ENCODE measurements at places on chromosomes 2 and 18.
A peak's percentile ranks its signal among the peaks of the same experiment; 100 is the strongest.

GRCh38 chr2:46351750-46352138 is 54.5 kb downstream of the EPAS1 start:
- no peak for DNase-seq

GRCh38 chr18:70454704-70455322 is 166.0 kb downstream of the SOCS6 start:
- no peak for DNase-seq

DNA sequence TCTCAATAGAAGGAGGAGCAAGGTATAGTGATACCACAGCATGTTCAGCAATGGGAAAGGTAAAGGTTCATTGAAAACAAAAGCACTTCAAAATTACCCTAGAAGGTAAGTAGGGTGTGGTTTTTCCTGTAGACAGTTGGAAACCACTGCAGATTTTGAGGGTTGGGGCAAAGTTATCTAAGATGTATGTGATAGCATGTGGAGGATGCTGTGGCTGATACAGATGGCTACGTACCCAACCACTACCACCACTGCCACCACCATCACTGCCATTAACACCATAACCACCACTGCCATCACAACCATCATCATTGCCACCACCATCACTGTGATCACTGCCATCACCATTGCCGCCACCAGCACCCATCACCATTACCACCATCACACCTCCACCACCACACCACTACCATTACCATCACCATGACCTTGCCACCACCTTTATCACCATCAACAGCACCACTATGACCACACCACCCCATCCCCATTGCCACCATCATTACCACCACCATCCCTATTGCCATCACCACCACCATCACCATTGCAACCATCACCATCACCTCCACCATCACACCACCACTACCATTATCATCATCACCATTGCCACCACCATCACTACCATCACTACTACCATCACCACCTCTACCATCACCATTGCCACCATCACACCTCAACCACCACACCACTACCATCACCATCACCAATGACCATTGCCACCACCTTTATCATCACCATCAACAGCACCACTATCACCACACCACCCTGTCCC is 3.7 kb downstream of the TMSB10 start:
- peak; percentile 46 for DNase-seq

GRCh38 chr2:239971115-239971514 is 54.0 kb downstream of the NDUFA10 start:
- DNase-seq: no peak

GRCh38 chr18:25832001-25832604 is 258.3 kb downstream of the SS18 start:
- no peak for DNase-seq

DNA sequence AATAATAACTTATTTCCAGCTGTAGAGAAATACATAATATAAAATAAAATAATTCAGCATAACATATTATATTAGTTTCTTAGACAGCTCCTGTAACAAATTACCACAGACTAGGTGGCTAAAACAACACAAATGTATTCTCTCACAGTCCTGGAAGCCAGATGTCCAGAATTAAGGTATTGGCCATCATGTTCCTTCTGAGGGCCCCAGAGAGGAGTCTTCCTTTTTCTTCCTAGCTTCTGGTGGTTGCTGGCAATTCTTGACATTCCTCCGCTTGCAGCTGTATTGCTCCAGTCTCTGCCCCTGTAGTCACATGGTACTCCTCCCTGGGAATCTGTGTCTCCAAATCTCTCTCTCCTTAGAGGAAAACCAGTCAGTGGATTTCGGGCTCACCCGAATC is 146.8 kb downstream of the RBM43 start:
- DNase-seq: no peak

- peak; percentile 95 for DNase-seq
Measured at GRCh38 chr2:238239863-238240756, at the start of gene HES6. TSS of gene HES6 (minus strand) at chr2:238240038. CDS start at chr2:238239905, 133 bp downstream.

GRCh38 chr18:58887613-58887963 is 22.9 kb downstream of the ZNF532 start:
- DNase-seq: no peak

DNA sequence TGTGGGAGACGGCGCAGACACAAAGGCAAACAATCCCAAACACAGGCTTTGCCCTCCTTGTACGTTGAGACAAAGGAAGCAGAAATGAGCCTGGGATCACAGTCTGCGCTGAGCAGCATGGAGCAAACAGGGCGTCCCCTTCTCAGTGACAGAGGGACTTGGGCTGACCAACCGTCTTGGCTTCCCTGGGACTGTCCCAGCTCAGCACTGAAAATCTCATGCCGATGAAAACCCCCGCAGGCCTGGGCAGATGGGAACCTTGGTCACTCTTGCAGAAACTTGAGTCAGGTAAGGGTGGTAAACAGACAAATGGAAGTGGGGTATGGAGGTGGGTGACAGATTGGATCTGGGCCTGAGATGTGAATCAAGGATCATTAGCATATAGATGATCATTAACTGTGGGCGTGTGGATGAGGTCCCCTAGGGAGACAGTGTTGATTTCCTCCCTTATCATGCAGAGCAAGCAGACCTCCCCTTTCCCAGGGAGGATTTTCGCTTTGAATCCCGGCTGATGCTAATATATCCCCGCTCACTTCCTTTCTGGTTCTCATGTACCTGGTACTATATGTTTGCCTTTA is 19.1 kb upstream of the SH3BP4 start:
- no peak for DNase-seq

GRCh38 chr2:234914371-234915154 is 37.3 kb upstream of the SH3BP4 start:
- DNase-seq: no peak

DNA sequence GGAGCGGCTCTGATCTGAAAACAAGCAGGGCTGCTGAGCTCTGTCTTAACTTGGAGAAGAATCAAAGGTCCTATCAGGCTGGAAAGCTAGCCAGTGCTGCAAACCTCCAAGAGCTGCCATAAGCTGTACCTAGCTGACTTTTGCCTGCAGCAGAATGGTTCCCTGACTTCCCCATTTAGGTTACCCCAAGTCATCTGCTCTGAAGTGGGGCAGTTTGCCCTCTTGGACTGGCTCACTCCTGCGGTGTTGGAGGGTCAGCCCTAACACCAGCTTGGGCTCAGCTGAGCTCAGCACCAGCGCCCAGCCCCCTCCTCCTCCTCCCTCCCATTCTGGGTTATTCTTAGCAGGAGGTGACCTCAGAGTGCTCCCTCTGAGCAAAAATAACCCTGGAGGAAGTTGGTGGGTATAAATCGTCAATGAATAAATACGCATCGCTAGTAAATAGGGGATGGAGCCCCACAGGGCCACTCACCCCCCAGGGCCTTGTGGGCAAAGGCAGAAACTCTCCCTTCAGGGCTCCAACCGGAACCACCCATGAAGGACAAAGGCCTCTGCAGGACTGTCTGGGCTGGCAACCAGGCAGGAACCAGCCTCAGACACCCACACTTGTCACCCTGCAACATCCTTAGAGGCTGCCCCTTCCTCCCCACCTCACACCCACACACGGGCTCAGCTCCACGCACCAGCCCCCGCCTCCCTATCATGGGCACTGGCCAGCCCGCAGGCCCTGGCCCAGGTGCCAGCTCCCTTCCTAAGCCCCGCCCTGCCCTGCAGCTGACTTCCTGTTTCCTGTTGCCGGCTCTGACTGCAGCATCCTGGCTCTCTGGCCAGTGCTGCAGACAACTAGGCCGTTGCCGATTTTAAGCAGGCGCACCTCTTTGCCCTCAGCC is 46.9 kb downstream of the DNMT3A start:
- DNase-seq: no peak

GRCh38 chr18:54222922-54223567 is 1.4 kb downstream of the MBD2 start:
- no peak for DNase-seq

- DNase-seq: no peak
Measured at GRCh38 chr2:193476171-193476800, 1281.6 kb upstream of the TMEFF2 start.

DNA sequence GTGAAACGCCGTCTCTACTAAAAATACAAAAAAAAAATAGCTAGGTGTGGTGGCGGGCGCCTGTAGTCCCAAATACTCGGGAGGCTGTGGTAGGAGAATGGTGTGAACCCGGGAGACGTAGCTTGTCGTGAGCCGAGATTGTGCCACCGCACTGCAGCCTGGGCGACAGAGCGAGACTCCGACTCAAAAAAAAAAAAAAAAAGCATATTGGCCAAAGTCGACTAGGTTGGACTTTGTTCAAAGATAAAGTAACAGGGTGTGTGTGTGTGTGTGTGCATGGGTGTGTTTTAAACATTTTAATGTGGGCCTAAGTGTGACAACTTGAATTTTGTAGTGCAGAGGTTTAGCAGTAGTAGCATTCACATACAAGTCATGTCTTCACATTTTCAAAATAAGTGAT is 11.7 kb downstream of the GEMIN6 start:
- no peak for DNase-seq

GRCh38 chr2:210630873-210631560 is 74.6 kb downstream of the CPS1 start:
- no peak for DNase-seq

DNA sequence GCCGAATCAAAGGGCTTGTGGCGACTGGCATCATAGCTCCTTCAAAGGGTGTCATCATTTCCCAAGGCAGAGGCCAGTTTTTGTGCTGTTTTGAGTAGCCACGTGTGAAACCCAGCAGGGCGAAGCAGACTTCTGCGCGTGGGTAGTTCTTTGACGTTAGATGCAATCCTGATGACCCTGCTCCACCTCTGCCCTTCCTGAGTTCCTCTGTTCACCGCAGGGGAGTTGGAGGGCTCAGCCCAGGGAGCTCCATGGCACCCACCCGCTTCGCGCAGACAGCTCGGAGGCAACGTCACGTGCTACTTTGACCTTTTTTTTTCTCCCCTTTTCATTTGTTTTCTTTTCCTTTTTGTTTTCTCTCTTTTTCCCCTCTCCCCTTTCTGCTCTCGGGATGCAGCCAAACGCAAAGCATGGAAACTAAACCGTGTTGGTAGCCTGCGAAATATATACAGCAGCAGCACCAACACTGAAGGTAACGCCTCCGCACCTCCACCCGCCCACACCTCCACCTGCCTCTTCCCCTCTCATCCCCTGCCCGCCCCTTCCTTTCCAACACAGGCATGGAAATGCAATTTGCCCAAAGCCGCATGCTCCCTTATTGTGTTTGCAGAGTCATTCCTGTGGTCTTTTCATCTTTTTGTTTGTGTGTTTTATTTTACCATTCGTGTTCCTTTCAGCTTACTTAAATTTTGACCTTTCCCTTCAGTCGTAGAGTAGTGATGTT is 153.6 kb downstream of the GBX2 start:
- DNase-seq: no peak

GRCh38 chr2:160028431-160029269 is 33.8 kb downstream of the PLA2R1 start:
- no peak for DNase-seq

DNA sequence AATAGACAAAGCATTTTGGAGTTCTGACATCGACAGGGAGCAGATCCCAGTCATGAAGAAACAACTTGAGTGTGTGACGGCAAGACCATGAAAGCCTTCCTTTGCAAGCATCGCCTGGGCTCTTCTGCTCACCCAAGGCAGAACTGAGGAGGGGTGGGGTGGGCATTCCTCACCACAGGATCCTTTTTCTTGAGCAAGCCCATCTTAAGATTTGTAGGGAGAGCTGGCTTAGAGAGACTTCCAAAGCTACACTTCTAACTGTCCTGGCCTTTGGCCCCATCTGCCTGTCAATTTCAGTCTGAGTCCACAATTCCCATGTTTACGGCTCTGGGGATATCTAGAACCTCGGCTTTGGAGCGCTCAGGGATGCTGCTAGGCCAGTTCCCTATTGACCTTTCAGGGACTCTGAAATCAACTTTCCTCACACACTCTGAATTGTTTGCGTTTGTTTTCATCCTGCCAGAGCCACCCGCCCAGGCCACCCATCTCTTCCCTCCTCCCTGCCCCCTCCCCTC is 3.7 kb downstream of the KLHL14 start:
- no peak for DNase-seq

DNA sequence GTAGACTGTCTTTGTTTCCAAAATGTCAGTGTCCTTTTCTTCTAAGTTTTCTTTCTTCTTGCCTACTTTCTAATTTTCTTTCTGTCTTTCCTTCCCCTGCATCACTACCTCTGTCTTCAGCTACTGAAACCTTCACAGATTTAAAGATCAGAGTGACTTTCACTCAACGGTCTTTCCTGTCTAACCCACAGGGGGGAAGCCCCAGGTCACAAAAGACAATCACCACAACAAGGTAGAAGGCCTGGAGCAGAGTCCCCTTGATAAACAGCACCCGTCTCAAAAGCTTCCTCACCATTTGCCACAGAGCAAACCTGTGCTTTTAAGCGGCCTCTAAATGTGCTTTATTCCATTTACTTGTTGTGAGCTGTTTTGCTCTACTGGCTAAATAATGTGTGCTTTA is 665.4 kb downstream of the BCL11A start:
- DNase-seq: no peak

DNA sequence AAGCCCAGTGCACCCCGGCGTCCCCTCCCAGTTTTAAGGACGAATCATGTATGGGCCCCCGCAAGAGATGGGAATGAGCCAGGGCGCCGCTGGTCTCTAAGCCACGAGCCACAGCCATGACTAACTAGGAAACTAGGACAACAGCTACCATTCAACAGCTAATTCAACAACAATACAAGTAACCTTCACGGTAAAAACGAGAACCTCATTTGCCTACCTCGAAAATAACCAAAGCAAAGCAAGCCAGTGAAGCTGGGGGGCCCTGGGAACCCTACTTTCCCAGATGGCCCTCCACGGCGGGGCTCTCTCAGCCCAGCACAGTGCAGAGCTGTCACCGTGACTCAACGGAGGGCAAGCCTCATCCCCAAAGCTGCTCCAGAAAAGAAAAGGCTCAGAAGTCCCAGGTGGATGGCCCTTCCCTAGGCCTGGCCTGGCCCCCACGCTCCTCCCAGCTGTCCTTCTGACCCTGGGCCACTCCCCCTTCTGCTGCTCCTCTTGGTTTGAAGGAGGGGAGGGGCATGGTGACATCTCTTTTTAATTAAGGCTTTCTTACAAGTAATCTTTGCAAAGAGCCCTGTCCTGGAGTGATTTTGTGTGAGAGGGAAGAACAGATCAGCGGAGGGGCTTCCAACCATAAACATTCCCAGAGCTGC is 126.3 kb downstream of the HDAC4 start:
- no peak for DNase-seq

- no peak for DNase-seq
Measured at GRCh38 chr18:13223311-13224143, 5.0 kb downstream of the LDLRAD4 start.

GRCh38 chr2:229526951-229527350 is 187.4 kb downstream of the DNER start:
- peak; percentile 21 for DNase-seq

- DNase-seq: no peak
Measured at GRCh38 chr18:26406854-26407517, 141.4 kb downstream of the KCTD1 start.

DNA sequence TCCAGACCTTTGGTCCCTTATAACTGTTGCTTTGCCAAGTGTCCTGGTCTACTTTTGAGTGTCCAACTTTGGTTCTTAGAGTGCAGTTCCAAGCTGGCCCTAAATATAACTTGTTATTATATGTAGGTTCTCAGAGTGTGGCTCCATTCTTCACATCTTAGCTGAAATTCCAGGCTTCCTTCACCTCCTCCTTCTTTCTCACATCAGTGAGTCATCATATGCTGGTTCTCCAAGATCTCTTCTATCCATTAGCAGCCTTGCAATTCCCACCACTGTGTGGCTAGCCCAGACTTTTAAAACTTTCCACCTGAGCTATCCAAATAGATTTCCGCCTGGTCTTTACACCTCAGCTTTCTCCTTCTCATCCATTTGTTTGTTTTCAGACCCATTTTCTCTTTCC is 12.6 kb upstream of the CXCR4 start:
- DNase-seq: no peak

GRCh38 chr18:3605954-3606443 is 156.0 kb downstream of the TGIF1 start:
- DNase-seq: no peak
